NCI-H2081 treated with DMSO at 0.1 percent for 48 hours (cell line): ENCODE measurements at places on chromosomes 12 and 14.

DNA sequence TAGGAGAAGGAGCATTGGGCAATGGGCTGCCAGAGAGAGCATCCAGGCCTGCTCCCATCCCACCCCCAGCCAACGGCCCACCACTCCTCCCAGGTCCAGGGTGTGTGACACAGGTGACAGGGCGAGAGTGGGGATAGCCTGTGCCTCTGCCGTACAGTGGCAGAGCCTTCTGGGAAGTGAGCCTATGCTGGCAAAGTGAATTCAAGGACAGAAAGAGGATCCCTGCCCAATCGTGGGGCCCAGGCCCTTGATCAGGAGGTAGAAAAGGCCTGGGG, 553 bp upstream of the KRT79 start:
- no peak for DNase-seq

- no peak for DNase-seq
These were observed 27.5 kb downstream of the TCHP start for GRCh38 chr12:109927622-109928021.

DNA sequence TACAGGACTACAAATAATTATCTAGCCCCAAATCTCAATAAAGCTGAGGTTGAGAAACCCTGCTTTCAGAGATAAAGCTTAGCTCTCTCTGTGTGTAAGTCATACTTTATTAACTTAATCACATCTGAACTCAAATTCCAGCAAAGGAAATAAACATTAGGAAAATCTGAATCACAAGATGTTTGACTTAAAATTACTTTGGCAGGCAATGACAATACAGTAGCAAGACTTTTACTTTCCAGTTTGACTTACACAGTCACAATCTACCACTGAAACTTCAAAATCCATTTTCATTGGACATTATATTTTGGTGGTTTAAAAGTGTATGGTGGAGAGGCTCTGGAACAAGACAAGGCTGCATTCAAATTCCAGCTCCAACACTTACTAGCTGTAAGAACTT, 11.4 kb downstream of the TMEM116 start:
- no peak for DNase-seq

- no peak for DNase-seq
These were observed 842 bp downstream of the OAS2 start for GRCh38 chr12:112979041-112979680.

DNA sequence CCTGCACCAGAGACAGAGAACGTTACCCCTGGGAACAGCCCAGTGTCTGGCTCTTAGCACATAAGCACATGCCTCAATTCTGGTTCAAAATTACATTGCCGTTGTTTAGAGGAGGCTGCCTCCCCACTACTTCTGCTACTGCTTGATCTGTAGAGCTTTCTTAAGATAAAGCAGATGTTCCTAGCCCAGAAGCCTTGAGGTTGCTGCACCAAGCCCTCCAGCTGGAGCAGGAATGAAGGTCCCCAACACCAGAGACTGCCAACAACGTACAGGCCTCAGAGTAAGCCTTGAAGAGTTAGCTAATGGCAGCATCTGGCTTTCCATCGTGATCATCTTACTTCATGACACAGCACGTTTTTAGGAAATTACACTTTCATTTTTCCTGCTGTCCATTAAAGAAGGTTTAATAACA, 34.7 kb upstream of the AMIGO2 start:
- no peak for DNase-seq

GRCh38 chr12:87383680-87384079, 645.5 kb downstream of the C12orf50 start:
- no peak for DNase-seq

DNA sequence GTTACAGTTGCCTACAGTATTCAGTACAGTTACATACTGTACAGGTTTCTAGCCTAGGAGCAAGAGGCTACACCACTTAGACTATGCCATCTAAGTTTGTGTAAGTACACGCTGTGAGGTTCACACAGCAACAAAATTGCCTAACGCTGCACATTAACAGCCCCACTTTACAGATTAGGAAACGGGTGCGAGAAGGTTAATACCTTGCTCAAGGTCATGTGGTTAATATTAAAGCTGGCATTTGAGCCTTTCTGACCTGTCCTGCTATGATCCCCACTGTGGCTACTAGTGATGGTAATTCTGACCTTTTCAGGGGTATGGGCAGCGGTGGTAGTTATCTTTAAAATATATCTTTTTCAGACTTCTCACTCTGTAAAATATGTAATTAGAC, 20.9 kb downstream of the ACVR1B start:
- DNase-seq, result no peak

- DNase-seq, result no peak
These were observed 57.4 kb downstream of the DAAM1 start for GRCh38 chr14:59245809-59246295.

DNA sequence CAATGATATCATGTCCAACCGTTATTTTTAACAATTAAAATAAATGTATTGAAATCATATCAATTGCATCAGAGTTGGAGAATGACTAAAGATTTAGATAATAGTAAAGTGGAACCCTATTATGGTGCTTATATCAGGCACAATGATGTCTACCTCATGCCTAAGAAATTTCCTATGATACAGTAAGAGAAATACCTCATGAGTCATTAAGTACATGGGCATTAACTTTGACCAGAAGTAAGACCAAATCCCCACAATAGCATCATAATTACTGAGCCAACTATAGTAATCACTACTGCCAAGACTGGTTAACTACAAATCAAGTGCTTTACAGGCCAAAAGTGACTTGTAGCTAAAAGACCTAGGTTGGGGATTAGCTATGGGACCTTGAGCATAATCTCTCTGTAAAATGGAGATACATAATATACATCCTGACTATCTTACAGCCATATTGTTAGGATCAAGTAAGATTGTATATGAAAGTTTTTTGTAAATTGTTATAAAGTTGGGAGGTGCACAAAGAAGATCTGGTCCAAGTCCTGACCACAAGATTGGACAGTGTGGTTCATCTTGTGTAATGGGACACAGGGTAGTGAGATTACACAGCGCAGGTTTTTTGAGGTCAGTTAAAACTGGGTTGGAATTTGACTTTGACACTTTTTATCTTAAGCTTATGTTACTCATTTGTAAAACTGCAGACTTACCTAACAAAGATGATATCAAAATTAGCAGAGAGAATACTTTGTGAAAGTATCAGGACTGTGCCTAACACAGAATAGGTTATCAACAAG, 60.5 kb downstream of the ERGIC2 start:
- DNase-seq, result no peak

DNA sequence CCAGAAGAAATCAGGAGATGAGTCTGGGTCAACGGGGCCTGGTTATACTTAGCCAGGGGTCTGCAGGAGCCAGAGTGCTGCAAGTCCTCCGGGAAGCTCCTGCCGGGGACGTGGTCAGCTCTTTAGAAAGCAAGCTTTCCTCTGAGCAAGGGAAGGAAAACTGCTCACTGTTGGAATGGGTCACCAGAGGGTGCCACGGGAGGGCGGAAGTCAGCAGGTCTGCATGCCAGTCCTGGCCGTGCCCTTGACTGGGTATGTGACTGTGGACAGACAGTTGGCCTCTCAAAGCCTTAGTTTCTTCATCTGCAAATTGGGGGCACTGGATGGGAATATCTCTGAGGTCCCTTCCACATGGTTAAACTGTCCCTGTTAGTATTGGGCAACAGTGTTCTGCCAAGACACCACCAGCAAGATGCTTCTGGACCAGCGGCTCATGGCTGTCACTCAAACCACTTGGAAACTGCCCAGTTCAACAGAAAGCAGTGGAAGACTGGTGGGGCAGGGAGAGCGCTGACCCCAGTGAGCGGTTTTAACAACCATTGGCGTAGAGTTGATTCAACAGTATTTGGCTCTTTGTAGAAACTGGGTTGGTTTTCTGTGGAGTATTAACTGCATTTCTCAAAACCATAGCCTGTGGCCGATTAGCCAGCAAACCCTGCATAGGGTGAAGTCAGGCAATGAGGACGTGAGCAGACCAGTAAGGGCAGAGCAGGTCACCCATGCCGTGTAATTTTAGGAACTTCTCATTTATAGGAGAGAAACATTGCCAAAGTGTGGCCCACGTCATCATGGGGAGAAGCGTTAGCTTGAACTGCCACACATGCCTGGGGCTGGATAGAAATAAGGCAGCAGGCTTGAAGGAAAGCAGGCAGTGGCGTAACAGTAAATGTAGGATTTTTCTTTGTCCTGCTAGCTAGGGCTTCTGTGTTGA, 163.9 kb upstream of the PRMT8 start:
- DNase-seq, result no peak

DNA sequence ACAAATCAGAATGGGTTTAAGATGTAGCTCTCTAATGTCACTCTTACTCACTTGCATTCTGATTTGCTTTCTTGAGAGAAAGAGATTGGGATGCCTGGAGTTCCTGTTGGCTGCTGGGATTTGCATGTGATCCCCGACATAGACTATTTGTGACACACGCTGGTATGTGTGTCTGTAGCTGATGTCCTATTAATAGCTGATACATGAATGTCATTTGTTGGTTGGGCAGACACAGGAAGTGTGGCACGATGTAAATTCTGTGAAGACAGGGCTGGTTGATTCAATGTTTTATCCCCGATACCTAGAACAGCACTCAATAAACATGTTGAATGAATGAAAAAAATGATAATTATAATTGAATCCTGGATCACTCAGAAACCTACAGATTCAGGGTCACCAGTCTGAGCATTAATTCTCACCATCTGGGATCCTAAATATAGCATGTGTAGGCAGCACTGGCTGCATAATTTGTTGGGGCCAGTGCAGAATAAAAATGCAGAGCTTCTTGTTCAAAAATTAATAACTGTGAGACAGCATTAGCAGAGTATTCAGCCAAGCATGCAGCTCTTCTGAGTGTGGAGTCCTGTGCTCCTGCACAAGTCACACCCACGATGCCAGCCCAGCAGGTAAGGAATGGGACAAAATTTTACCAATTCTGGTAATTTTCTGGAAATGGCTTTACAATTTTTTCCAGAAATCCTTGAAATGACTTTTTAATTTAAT, 35.5 kb upstream of the SOCS2 start:
- no peak for DNase-seq

DNA sequence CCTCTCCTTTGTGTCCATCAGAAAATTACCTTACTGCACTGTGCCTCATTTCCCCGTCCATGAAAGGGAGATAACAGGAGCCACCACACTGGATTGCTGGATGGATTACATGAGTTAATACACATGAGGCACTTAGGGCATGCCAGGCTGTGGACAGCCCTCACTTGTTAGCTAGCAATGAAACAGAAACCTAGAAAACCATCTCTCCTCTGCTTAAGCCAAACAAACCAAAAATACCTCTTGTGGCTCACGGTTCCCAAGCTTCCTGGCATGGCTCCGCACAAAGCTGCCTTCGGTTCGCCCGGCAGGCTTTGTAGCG, 660 bp upstream of the HCFC2 start:
- DNase-seq, result no peak

GRCh38 chr14:59463787-59464485, 1.2 kb downstream of the GPR135 start:
- no peak for DNase-seq

DNA sequence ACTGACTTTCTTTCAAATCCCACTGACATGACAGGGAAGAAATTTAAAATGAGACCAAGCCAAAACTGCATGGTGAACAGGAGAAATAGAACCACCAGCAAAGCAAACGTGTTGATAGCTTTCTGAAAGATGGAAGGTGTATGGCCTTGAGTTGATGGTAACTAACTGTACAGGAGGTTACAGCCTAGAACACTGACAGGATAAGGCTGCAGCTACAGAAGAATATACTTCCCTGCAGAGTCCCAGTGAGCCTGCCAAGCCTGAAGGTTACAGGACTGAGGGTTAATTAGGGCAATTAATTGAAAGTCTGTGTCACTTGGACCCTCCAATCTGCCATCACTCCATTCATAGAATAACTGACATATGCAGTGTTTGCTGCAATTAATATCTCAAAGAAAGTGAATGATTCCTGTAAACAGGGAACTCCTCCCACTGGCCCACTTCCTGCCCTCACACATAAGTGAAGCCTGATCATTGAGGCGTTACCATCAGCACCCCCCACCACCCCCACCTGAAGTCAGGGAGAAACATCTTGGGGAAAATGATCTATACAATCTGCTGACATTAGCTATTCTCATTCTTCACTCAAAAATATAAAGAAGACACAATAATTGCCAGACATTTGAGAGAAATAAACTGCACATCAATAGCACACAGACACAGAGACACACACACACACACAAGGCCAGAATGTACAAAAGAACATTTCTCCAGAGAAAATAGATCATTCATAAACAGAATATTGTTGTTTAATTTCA, 73.4 kb downstream of the GTF2A1 start:
- DNase-seq, result no peak

- DNase-seq, result no peak
These were observed 27.5 kb upstream of the JPH4 start for GRCh38 chr14:23605931-23606585.

DNA sequence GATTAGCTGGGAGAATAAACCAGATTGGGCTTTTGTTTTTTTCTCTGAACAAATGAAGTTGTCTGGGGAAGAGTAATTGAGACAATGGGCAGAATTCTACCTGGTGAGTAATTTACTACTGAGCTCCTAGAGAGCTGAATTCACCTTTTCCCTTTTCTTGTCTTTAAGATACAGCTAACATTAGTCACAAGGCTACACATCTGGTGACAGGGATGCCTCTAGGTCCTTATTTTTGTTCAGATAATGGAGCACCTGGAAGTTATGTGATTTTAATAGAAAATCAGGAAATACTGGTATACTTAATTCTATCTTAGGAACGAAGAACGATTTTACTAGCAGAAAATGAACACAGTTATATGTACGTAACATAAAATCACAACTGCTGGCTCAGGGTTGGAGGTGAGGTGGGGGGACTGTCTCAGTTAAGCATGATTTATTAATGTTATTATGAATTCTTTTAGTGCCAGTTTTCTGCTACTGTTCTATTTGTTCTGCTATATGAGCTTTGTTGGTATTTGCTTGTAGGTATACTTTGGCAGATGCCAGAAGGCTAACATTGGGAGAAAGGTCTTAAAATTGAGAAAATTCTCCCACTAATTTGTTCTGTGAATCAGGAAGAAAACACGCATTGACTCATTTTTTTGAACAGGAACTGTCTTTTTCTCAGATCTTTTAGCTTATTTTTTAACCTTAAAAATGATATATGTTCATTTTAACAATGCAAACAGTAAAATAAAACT, 482.7 kb upstream of the RGS6 start:
- DNase-seq, result no peak

DNA sequence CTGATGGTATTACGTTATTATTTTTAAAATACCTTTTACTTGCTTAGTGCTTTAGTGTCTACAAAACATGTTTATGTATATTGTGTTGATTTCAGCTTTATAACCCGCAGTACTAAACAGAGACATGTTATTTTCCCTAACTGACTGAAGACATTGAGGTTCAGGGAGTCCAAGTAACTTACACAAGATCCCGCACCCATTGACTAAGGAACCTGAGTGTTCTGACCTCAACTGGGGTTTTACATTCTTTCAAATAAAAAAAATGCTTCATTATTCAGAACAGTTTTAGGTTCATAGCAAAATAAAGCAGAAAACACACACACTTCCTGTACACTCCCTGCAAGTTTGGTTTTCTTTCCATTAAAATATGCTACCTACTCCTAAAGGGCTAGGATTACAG, 60.4 kb upstream of the METAP2 start:
- DNase-seq, result no peak

DNA sequence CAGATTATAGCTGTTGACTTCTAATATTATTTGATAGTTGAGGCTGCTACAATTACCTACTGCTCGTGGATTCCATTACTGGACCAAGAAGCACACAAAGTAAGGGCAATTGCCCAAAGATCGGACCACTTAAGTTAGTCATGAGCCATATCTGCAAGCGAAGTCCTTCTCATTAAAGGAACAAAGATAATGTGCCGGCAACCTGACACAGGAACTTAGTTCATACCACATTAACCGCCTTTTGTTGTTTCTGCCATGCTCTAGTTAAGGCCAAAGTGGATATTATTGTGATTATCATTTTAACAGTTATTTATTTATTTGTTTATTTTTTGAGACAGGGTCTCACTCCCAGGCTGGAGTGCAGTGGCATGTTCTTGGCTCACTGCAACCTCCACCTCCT, 38.1 kb upstream of the TMED10 start:
- no peak for DNase-seq
